ENCODE measurements at places on chromosomes 5 and 9. TPM values are rescaled to one million over a fixed set of nuclear protein-coding genes. Genes with fewer than 3 reads are reported as not detected.

CDKN2B gene
- total RNA-seq: 33.8 TPM

- peak; percentile 77 for DNase-seq
- H3K27me3 ChIP-seq: no peaks in the 10 kb centered on the region
- no peaks in the 10 kb centered on the region for H3K36me3 ChIP-seq
- H3K4me1 ChIP-seq: peaks cover 25% of the 10 kb centered on the region
- H3K4me3 ChIP-seq: no peak overlapping the region
Measured at GRCh38 chr5:175842951-175843793, 28.2 kb upstream of the CPLX2 start.

RNF14 gene
- 29.7 TPM for total RNA-seq

FGFR4 gene
- 14.7 TPM for total RNA-seq
